HT-29 (cell line): ENCODE measurements at places on chromosomes 2 and 18.
A peak's percentile ranks its signal among the peaks of the same experiment; 100 is the strongest.

DNA sequence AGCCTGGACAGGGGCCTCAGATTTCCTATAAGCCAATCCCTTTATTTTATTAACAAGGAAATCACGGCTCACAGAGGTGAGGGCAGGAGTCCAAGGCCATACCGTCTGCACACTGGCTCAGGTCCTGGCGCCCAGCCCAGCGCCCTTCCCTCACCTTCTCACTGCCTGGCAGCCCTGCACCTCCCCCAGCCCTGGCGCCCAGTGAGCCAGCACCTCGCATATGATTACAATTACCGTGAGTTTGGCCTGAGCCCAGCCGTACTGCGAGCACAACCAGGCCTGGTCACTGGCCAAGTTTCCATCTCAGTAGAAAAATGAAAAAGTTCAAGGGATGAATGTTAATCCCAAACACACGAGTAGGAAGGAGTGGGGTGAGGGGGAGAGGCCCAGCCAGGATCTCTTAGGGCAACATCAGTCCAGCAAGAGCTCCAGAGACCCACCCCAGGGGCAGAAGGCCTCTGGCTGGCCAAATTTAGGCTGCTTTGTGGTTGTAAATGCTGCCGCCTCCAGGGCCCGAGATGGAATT, 68.4 kb downstream of the MCFD2 start:
- peak; percentile 91 for DNase-seq

DNA sequence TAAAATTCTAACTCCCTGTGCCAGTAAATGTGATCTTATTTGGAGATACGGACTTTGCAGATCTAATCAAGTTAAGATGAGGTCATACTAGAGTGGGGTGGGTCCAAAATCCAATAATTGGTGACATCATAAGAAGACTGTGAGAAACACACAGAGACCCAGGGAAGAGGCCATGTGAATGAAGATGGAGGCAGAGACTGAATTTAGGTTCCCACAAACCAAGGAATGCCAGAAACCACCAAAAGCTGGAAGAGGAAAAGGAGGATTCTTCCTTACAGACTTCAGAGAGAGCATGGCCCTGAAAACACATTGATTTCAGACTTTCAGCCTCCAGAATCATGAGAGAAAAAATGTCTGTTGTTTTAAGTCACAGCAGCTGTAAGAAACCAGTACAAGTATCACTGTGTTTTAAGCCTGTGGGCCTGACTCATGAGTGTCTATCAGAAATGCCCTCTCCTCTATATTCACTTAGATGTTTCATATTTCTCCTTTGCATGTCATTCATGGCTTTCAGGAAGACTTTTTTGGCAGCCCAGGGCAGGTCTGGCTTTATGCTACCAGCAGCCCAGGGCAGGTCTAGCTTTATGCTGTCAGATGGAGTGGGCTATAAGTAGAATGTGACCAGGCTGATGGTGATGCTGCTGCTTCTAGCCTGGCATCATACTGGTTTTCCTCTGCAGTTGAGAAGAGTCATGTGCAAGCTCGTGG, 100.0 kb downstream of the SPOPL start:
- no peak for DNase-seq

- DNase-seq = no peak
Observed at GRCh38 chr2:233451950-233452349, 97.7 kb downstream of the DGKD start.

DNA sequence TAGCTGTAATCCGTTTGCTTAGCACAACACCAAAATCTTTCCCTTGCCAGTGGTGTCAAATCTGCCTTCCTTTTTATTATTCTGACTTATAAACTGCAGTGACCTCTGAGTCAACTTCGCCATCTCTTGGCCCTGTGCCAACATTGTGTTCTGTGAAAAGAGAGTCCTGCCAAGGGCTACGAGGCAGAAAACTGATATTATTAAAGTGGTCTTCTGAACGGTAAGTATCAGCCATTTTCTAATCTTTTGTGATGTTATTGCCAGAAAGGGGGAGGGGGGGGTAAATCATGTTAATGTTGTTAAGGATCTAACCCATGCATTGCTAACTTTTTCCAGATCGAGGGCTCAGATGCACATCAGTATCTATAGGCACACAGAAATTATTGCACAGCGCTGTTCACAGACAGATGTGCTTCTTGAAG, 121.5 kb upstream of the LTBP1 start:
- DNase-seq = peak; percentile 43

DNA sequence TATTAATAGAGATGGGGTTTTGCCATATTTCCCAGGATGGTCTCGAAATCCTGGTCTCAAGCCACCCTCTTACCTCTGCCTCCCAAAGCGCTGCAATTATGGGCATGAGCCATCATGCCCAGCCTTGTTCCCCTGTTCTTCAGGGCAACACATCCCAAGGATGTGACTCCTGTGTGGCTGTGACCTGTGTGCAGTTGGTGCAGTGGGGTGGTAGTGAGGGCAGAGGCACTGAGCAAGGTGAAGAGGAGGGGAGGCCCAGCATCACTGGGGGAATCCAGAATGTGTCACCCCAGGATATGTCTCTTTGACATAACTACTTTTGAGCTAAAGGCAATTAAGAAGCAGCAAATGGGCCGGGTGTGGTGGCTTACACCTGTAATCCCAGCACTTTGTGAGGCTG, 23.4 kb downstream of the CENPA start:
- DNase-seq = no peak

DNA sequence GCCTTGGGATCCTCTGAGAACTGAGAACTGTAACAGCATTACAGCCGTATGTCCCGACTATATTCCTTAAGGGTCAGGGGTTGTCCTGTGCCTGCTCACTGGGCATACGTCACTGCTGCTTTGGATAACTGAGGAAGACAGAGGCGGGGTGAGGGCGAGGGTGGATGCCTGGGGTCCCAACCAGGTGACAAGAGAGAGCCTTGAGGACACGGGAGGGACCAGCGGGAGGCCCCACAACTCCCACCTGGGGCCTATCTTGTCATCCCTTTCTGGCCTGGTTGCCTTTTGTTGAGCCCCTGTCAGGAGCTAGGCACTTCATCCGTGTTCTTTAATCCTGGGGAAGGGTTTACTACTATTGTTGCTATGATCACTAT, 28.8 kb downstream of the INPP5D start:
- no peak for DNase-seq

DNA sequence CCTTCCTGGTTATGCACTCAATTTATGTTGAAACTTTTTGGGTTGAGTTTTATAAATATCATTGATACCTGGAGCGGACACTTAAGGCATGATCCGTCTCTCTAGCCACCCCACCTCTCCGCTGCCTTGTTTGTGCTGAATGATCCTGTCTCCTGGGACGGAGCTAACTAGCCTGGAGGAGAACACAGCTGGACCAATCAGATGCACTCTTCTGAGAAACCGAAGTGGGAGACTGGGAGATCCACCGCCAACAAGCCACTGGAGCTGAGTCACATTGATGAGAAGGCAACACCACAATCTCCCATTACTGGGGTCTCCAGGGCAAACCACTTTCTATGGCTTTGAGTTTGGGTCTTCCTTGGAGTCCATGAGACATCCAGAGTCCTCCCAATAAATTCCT, 29.3 kb downstream of the CYP26B1 start:
- no peak for DNase-seq

- DNase-seq = no peak
Observed at GRCh38 chr18:8962855-8963635, 139.5 kb upstream of the NDUFV2 start.

GRCh38 chr2:18132697-18133096, 254.2 kb downstream of the KCNS3 start:
- DNase-seq = no peak

- DNase-seq = no peak
Observed at GRCh38 chr2:132844585-132844984, 174.6 kb upstream of the LYPD1 start.

- no peak for DNase-seq
Observed at GRCh38 chr2:177391822-177392372, 676 bp upstream of the AGPS start.

GRCh38 chr2:14903709-14904374, 271.3 kb downstream of the LRATD1 start:
- DNase-seq = peak; percentile 82

DNA sequence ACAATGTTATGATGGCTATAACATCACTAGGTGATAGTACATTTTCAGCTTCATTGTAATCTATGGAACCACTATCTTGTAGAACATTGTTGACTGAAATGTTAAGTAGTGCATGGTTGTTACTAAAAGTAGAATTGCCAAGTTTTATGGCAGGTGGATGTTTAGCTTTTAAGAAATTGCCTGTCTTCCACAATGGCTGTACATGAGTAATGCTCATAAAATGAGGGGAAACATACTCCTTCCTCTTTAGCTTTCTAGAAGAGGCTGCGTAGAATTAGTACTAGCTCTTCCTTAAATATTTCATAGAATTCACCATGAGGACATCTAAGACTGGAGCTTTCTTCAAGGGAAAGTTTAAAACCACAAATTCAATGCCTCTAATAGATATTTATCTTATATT, 161.0 kb downstream of the TPGS2 start:
- no peak for DNase-seq

DNA sequence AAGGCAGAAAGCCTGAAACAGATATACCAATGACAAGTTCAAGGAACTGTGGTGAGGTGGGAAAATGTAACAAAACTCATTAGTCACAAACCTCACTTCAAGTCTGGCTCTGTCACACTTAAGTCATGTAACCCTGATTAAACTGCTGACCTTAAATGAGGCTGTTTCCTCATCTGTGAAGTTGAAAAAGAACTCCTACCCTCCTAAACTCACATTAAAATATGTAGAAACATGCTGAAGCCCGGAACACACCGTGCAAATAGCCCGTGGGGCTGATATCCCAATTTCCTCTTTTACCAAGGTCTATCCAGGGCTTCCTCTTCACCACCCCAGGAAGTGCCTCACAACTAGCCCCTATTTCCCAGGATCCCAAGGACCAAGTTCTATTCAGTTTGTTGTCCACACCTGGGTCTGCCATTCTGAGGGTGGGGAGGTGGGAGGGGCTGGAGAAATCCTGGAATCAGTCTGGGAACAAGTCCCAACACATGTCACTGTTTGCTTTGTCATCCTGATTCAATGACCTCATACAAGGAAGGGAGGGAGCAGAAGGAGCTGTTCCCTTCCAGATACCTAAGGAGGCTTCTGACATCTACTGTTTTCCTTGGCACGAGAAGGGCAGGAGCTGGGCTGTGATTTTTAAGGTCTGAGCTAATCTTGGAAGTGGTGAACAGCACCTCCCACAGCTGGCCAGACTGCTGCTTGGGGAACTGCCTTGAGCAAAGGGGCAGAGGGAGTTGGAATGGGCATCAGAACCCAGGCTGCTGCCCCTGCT, 42.3 kb downstream of the SLC4A1AP start:
- peak; percentile 89 for DNase-seq

DNA sequence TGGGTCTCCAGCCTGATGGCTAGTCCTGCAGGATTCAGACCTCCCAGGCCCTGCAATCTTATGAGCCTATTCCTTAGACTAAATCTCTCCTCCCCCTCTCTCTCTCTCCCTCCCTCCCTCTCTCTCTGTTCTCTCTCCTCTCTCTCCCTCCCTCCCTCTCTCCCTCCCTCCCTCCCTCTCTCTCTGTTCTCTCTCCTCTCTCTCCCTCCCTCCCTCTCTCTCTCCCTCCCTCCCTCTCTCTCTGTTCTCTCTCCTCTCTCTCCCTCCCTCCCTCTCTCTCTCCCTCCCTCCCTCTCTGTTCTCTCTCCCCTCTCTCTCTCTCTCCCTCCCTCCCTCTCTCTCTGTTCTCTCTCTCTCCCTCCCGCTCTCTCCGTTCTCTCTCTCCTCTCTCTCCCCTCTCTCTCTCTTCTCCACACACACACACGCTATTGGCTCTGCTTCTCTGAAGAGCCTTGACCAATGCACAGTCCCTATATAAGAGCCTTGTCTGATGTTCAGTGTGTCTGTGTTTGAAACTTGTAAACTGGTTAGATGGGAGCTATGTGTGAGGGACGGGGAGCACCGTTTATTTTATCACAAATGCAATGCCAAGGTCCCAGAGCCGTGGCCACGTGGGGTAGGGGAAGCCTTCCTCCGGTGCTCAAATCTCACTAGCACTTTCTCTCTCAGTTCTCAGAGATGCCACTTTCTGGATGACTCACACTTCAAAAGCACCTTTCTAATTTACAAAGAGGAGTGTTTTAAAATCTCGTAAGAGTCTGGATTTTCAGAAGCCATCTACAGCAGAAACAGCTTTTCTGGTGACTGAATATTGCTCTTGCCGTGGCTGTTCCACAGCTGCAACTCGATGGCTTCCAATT, 9.4 kb upstream of the PRLH start:
- no peak for DNase-seq

GRCh38 chr18:35027206-35027605, 14.0 kb upstream of the MAPRE2 start:
- DNase-seq = no peak

DNA sequence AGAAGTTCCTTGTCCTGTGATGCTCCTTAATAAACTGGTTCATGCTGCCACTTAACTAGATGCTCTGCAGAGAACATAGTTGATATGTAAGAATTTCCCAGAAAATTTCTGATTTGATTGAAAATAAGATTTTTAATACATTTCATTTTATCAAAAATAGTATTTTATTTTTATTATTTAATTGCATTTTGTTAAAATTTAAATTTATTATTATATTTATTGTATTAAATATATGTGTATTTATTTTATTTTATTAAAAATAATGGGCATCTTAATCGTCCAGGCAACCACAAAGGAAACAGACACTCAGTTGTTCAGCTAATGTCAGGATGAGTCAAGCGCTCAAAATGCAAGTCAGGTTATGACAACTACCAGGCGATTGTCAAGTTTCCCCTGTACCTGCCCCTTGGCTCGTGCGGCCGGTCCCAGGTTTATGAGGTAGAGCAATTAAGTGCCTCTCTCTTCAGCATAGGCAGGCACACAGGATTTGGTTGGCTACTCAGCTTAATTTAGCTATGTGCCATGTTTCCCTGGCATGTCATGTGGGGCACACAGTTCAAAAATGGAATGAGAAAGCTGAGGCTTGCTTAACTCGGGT, 361.2 kb downstream of the RND3 start:
- DNase-seq = no peak

DNA sequence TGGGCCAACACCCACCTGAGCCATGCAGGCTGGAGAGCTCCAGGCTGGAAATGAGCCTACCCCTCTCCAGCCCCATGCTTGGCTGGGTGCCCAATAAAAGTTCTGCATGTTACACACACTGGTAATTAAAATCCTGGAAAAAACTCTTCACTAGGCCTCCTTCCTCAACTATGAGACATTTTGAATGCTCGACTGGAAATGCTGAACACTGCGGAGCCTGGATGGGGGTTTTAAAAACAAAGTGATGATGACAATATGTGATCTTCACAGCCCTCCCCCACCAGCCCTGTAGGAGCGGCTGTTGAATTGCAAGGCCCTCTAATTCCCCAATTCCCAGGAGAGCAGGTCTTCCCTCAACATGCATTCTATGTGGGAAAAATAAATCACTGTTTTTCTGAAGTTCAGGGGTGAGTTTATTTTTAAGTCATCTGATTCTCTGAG, 179.2 kb downstream of the TTC32 start:
- DNase-seq = no peak

- DNase-seq = no peak
Observed at GRCh38 chr2:207073801-207074678, 91.7 kb downstream of the KLF7 start.

GRCh38 chr2:129728035-129728972, 251.2 kb upstream of the RAB6C start:
- no peak for DNase-seq

GRCh38 chr2:8252997-8253694, 428.7 kb upstream of the ID2 start:
- no peak for DNase-seq
